ENCODE measurements at places on chromosomes 4 and X.

DNA sequence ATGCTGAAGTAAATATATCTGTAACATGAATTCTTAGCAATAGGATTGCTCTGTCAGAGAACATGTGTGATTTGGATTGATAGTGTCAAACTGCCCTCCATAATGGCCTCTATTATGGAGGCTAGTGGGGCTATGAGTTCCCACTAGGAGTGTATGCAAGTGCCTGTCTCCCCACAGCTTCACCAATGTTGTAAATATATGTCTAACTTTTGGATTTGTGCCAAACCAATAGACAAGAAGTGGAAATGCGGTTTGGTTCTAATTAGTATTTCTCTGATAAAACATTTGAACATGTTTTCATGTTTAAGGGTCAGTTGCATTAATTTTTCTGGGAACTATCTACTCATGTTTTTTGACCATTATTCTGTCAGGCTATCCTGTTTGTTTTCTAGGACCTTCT lies 28.1 kb downstream of the GPAT3 start:
- DNase-seq: no peak

- no peak for DNase-seq
Measured at GRCh38 chr4:88528861-88529260, 5.3 kb upstream of the PYURF start.

- no peak for DNase-seq
Measured at GRCh38 chr4:184232202-184232601, 14.5 kb upstream of the ENPP6 start.

GRCh38 chr4:75340561-75340960 lies 173.6 kb downstream of the RCHY1 start:
- no peak for DNase-seq

GRCh38 chrX:11887175-11887574 lies 129.1 kb downstream of the MSL3 start:
- no peak for DNase-seq

DNA sequence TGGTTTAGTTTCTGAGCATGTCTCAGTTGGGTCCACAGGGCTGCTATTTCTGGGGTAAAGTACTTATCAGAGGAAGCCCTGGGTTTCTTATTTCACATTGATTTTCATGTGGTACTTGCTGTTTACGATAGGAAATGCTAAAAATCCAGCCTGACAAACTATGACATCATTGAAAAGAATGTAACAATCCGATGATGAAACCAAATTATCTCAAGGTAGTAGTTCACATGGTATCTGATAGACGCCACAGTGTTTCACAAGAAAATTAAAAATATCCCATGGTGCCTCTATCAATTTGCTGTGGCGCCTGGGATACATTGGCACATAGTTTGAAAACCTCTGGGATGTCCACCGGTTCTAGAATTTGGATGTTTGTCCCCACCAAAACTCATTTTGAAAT lies 418.9 kb upstream of the RPS6KA3 start:
- DNase-seq: no peak

- no peak for DNase-seq
Measured at GRCh38 chr4:39667706-39668105, 29.0 kb upstream of the SMIM14 start.

DNA sequence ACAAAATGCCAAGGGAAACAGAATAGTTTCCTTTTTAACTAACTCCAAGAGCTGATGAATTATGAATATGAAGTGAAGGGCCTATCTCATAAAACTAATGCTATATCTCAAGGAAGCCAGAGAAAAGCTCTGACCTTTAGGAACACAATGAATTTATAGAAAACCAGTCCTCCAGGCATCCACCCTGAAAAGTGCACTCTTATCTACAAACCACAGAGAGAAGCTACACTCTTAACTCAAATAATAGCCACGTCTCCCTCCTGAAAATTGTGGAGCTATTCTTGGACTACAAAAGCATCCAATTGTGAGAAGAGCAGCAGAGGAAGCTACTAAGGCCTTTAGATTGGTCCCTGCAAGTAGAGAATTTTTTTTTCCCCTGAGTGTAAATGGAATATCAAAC lies 253.9 kb downstream of the IL15 start:
- DNase-seq: no peak

DNA sequence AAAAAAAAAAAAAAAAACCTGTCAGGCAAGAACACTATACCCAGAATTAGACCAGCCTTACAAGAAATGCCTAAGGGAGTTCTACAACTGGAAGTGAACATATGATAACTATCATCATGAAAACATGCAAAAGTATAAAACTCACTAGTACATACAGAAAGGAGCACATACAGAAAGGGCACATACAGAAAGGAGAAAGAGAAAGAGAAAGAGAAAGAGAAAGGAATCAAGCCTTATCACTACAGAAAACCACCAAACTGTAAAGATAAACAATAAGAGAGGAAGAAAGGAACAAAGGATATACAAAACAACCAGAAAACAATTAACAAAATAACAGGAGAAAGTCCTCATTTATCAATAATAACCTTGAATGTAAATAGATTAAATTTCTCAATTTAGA lies 50.4 kb downstream of the PHKA1 start:
- no peak for DNase-seq

DNA sequence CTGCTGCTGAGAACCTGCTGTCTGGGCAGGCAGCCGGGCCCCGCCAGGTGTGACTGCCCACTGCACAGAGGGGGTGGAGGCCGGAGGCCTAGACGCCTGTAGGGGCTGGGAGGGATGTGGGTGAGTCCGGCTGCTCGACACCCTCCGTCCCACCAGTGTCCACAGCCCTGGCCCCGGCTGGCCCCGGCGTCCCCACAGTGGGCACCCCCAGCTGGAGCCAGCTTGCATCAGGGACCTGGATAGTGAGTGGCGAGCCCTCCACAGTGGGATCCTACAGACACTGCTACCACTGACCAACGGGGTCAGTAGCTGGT lies 34.7 kb upstream of the SPON2 start:
- no peak for DNase-seq

DNA sequence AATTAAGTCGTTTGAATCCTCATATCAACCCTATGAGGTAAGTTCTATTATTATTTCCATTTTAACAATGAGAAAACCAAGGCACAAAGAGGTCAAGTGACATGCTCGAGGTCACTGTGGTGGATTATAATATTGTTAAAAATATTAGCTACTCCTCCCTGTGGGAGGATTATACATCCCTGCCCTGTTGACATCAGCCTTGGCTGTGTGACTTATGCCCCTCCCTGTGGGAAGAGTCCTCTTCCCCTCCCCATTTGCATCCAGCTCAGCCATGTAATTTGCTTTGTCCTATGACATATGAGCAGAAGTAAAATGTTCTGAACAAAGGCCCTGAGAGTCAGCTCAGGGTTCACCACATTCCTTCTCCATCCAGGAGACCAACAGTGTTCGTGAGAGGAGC lies 152.7 kb upstream of the ZIC3 start:
- no peak for DNase-seq

DNA sequence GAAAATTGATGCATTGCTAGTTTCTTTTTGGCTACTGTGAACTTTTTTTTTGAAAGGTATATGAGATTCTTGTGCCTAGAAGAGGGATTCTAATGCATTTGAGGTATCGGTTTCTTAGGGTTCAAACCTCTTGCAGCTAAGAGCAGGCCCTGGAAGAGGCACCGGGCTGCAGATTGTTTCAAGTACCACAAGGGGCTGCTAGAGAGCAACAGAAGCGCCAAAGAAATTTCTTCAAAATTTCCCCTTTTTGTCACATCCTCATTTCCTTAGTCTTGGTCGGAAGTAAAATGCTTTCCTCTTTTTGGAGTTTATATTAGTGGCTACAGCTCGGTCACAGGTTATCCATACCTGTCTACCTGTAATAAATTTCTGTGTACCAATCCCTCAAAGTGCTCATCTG lies 89.8 kb downstream of the PDGFRA start:
- DNase-seq: no peak

- DNase-seq: peak; percentile 3
Measured at GRCh38 chrX:71366674-71367256, 608 bp downstream of the TAF1 start.

DNA sequence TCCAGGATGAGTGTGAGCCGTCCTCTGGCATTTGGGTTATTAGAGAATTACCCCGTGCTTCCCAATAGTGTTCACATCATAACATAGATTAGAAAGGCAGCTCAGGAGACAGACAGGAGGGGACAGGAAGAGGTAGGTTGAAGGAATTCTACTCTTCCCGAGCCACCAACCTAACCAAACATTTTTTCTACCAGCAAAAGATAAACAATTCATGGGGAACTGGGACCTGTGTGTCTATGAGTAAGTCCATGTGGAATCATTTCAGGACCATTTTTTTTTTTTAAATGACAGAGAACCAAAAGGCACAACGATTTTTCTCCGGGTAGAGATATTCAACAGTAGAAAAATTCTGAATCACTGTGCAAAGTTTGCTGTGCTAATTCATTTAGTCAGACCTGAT lies 174.2 kb upstream of the ETNPPL start:
- no peak for DNase-seq

DNA sequence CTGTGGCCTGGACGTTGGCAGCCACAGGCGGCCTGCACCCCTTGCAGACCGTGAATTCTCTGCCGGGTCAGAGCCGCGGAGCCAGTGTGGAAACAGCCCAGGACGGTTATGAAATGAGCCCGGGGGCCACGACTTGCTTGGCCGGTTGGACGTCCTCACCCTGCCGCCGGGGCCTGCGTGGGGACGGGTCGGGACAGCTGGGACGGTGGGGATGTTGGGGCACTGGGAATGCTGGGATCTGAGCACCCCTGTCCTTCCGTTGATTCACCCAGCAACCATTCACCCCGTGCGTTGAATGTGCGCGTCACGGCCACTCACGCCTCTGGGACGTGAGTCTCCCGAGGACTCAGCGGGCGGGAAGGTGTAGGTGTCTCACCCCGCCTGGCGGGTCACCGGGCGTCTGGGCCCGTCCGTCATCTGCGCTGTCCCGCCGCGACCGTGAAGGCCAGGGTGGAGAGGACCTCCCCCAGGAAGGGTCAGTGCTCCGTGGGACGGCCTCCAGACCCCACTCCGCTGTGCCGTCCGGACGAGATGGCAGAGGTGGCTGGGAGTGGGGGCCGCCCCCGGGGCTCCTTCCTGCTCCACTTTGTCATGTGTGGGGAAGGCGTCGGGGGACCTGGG lies 4.5 kb upstream of the PLCXD1 start:
- peak; percentile 21 for DNase-seq

DNA sequence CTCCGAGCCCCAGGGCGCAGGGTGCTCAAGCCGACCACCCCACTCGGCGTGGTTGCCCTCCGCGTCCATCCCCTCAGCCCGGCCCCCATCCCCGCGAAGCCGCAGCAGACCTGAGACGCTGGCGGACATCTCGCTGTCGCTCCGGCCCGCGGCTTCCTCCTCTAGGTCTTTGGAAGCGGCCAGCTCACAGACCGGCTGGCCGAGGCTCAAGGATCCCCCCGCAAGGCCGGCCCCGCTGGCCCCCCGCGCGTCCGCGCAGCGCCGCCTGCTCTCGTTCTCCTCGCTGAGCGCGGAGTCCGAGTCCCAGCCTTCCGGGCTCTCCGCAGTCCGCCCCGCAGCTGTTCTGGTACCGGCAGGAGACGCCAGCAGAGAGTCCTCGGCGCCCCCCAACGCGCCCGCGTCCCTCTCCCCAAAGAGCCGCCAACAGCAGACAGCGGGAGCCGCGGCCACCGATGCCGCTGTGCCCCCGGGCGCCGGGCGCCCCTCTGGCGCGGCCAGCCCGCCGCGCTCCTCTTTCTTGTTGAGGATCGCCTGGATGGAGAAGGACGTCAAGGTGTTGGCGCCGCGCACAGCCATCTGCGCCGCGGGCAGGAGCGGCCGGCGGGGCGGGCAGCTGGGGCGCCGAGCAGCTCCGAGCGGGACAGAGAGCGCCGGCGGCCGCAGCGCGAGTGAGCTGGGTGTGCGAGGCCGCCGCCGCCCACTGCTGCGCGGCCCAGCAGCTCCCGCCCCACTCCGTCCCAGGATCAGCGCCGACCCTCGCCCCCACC lies at the start of gene NKX3-2:
Gene NKX3-2 (minus strand): TSS at position 670 of the 767 bp plus-strand sequence. CDS start 94 bp downstream, at position 576.
- no peak for DNase-seq

Data from stimulated activated CD4-positive, alpha-beta T cell treated with anti-CD3 and anti-CD28 coated beads, TNF-alpha, amount 100 ng/mL, for 4 hours (primary cell).